ENCODE measurements at places on chromosomes 12 and 14. TPM values are rescaled to one million over a fixed set of nuclear protein-coding genes. Genes with fewer than 3 reads are reported as not detected.

The SLC6A13 gene
- 0.32 TPM for total RNA-seq

The INSM2 gene
- total RNA-seq = not detected

The VRTN gene
- total RNA-seq = not detected

The CLEC2B gene
- 72.5 TPM for total RNA-seq

The NID2 gene
- total RNA-seq = not detected

DNA sequence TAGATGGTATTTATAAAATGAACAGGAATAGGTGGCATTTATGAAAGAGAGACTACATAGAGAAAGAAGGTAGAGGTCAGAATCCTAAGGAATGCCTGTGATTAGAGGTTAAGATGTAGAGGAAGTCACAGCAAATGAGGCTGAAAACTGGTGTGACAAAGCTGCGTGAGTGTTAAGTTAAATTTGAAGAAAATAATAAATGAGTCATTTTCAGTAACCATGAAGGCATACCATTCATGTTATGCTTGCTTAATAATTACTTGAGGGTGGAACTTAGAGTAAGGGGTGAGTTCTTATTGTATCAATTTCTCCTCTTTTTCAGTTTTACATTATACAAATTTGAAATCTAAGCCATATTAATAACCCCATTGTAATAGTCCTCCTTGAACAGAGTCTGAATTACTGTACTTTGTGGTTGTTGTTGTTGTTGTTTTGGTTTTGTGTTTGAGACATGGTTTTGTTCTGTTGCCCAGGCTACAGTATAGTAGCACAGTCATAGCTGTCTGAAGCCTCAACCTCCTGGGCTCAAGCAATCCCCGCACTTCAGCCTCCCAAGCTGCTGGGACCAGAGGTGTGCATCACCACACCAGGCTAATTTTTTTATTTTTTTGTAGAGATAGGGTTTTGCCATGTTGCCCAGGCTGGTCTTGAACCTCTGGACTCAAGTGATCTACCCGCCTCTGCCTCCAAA is 761.5 kb downstream of the GALC start:
- H3K36me3 ChIP-seq = no peaks in the 10 kb centered on the region
- H3K4me3 ChIP-seq = no peak overlapping the region
- H3K27ac ChIP-seq = no peak overlapping the region
- DNase-seq = no peak
- H3K27me3 ChIP-seq = no peaks in the 10 kb centered on the region
- no peaks in the 10 kb centered on the region for H3K4me1 ChIP-seq

DNA sequence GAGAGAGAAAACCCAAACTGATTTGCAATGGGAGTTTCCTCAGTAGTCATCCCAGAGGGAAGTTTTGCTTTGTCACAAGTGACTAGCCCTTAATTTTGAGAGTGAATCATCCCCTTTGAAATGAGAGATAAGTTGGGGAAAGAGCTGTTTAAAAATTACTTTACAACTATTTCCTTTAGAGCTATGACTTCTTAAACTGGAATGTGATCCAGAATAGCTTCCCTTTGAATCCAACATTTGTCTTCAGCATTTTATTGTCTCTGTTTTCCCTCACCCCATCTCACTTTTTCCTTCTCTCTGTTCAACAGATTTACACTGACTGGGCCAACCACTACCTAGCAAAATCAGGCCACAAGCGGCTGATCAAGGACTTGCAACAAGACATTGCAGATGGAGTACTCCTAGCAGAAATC is 109.3 kb downstream of the NAV3 start:
- no peak overlapping the region for H3K27ac ChIP-seq
- H3K36me3 ChIP-seq = no peaks in the 10 kb centered on the region
- no peaks in the 10 kb centered on the region for H3K4me1 ChIP-seq
- H3K27me3 ChIP-seq = no peaks in the 10 kb centered on the region
- H3K4me3 ChIP-seq = no peak overlapping the region

DNA sequence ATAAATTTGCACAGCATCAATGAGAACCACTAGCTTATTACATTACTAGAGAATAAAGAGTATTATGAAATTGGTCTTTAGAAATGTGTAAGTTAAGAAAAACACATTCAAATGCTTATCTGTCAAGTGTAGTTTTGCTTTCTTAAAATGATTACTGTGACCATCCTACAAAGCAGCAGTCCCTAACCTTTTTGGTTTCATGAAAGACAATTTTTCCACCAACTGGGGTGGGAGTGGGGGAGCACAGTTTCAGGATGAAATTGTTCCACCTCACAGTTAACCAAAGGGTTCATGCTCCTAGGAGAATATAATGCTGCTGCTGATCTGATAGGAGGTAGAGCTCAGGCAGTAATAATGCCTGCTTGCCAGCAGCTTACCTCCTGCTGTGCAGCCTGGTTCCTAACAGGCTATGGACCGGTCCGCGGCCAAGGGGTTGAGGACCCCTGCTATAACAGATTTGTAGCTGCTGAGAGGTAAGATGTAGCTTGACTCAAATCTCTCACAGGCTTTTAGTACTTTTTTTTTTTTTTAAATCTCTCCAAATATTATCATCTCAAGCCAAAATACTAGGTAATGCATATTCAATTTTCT is 45.4 kb downstream of the PPP4R3A start:
- no peak overlapping the region for H3K4me3 ChIP-seq
- DNase-seq = no peak
- H3K4me1 ChIP-seq = no peaks in the 10 kb centered on the region
- no peaks in the 10 kb centered on the region for H3K27me3 ChIP-seq
- no peak overlapping the region for H3K27ac ChIP-seq
- peaks cover 79% of the 10 kb centered on the region for H3K36me3 ChIP-seq

DNA sequence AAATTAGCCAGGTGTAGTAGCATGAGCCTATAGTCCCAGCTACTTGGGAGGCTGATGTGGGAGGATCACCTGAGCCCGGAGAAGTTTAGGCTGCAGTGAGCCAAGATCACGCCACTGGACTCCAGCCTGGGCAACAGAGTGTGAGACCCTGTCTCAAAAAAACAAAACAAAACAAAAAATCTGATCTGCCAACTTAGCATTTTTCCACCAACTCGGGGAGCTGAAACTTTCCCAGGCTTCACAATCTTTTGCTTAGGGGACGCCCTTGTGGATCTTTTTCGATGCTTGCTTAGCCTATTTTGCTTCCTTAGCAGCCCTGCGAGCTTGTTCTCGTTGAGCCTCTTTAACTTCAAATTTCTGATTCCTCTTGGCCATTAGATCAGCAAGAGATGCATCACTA is 13.8 kb downstream of the CCDC177 start:
- no peaks in the 10 kb centered on the region for H3K27me3 ChIP-seq
- H3K4me1 ChIP-seq = no peaks in the 10 kb centered on the region
- H3K36me3 ChIP-seq = no peaks in the 10 kb centered on the region
- no peak overlapping the region for H3K4me3 ChIP-seq
- no peak for DNase-seq
- no peak overlapping the region for H3K27ac ChIP-seq

DNA sequence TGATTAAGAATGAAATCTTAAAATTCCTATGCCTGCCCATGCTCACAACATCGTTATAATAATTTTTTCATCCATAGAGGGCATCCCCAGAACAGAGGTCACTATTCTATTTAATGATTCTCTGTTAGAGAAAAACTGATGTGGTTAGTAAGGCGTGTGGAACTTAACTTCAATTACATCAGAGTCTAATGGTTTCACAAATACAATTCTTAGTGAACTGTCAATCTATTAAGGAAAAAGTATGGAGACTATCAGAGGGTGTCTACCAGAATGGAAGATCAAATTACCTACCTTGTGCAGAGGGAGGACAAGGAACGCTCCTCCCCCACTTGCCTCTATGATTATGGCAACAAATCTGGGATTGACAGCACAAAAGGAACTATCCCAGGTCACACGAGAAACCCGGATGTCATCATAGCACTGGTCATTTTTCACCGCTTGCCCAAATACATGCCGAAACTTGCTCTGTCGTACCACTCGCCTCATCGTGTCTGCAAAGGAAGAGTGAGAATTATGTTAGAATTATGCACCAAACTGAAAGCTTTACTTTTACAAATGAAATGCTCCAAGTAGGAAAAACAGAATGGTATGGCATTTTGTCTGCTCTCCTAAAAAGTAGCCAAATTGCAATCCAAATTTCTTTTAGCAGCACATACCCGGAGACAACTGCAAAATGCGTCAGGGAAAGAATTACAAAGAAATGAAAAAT is 30.3 kb downstream of the CORO1C start:
- no peak for DNase-seq
- H3K4me1 ChIP-seq = peaks cover 7% of the 10 kb centered on the region
- H3K4me3 ChIP-seq = no peak overlapping the region
- H3K27me3 ChIP-seq = no peaks in the 10 kb centered on the region

All from CD4-positive, alpha-beta memory T cell (primary cell).